ENCODE measurements at places on chromosomes 11 and 22.

DNA sequence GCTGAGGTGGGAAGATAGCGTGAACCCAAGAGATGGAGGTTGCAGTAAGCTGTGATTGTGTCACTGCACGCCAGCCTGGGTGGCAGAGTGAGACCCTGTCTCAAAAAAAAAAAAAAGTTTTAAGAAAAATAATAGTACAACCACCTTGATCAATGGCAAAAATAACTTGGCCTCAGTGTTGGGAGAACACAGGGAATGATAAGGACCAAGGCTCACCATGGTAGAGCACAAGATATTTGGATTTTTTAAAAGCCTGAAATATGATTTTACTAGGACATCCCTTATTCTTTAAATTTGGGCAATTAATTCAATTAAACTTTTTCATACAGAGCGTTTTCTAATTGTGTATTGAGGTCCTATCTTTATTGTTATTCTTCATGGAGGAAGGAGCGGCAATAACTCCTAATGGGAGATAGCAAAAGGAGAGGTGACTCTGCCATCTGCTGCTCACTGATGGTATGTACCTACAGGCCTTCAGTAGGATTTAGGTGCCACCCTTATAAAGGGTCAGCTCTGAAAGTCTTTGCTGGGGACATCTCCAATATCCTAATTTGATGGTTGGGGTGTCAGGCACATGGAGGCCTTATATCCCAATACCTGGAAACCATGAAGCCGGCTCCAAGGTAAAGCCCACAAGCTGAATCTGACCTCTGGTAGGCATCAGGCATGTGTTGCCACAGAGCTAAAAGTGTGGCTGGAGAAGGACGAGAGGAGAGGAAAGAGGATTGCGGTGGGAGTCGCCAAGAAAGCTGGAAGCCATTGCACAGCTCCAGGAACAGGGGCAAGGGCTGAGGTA is 21.9 kb upstream of the POLD3 start:
- no peak for DNase-seq

DNA sequence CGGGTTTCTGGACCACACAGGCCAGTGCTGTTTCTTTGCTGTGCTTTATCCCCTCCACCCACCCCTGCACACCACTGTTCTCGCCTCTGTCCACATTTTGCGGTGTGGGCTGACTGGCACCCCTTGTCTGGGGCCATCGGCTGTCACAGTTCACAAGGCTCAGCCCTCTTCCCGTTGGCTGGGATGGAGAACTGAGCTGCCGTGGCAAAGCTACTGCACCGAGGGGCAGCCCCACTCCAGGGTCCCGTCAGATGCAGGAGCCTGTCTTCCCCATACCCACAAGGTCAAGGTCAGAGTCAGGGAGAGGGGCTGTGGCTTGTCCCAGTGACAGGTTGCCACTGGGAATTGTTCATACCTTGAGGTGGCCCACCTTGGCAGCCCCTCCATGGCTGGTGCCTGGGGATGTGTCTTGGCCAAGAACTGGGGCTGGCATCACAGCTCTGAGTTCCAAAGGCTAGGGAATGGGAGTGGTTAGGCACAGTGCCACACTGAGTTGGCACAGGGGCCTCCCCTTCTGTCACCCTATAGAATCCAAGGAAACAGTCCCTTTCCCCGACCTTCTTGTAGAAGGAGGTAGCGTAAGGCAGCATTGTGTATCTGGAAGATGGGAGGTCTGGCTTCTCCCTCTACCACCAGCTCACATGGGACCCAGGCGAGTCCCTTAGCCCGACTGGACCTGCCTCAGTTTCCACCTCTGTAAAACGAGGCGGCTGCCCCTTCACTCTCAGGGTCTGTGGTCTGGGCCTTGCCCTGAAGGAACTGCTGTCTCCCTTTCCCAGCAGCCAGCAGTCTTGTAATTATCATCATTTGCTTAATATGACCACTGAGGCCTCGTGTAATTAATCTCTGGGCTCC is 3.4 kb downstream of the GRK2 start:
- peak; percentile 45 for DNase-seq

- no peak for DNase-seq
These were observed 35.8 kb upstream of the HSD17B12 start for GRCh38 chr11:43644621-43645299.

- DNase-seq = no peak
These were observed 7.4 kb upstream of the RCE1 start for GRCh38 chr11:66835768-66836405.

- DNase-seq = peak; percentile 73
These were observed 35.3 kb downstream of the BCR start for GRCh38 chr22:23215294-23216241.

- no peak for DNase-seq
These were observed 20.9 kb downstream of the DKK3 start for GRCh38 chr11:11987503-11988022.

DNA sequence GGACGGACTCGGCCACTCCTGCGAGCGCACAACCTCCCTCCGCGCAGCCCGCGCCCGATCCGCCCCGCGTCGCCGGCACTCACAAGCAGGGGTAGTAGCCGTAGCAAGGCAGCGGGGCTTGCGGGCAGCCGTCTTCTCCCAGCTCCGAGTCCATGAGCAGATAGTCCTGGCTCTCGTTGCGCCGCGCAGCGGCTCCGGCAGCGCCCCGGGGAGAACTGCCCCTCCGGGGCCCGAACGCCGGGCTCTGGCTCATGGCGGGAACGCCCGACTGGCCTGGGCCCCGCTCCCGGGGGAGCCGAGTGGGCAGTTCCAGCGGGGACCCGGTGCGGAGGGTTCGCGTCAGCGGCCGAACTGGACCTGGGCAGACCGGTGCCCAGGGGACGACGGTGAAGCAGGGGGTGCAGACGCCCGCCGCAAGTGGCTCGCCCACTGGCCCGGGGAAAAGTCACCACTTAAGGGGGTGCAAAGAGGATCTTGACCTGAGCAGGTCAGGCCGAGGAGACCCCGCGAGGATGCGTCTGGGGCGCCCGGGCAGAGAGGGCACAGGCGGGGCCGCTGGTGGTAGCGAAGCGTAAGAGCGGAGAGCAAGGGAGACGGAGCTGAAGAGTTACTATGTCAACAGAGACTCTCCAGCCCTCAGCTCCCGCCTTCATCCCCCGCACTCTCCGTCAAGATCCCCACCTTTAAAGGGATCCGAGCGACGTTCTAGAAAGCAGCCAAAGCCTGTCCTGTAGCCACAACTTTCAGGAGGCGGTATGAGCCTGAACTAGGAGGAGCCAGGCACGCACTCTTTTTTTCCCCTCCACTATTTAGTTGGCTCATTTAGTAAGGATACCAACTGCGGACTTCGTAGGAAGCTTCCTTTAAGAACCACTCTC is at the start of gene TRPC6:
Gene TRPC6 (minus strand): TSS at position 757 of the 878 bp plus-strand sequence. CDS start 504 bp downstream, at position 253.
- no peak for DNase-seq

DNA sequence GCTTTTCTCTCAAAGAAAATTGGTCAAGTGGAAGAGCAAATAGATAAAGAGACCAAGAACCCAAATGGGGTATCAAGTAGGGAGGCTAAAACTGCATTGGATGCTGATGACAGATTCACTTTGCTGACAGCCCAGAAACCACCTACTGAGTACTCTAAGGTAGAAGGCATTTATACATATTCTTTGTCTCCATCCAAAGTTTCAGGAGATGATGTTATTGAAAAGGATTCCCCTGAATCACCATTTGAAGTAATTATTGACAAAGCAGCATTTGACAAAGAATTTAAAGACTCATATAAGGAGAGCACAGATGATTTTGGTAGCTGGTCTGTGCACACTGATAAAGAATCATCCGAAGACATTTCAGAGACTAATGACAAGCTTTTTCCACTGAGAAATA is 37.7 kb downstream of the RTN3 start:
- no peak for DNase-seq

GRCh38 chr11:64705501-64705900 is 17.5 kb downstream of the NRXN2 start:
- DNase-seq = no peak

- no peak for DNase-seq
These were observed 1.0 kb downstream of the MS4A4A start for GRCh38 chr11:60281485-60281884.

DNA sequence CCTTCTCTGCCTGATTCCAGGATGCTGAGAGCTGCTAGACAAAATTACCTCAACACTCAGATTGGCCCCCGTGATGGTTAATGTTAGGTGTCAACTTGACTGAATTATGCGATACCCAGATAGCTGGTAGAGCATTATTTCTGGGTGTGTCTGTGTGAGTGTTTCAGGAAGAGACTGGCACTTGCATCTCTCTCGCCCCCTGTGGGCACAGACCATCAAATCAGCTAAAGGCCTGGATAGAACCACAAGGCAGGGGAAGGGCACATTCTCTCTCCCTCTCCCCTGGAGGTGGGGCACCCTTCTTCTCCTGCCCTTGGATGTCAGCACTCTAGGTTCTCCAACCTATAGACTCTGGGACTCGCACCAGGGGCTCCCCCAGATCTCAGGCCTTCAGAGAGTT is 79.7 kb downstream of the KIRREL3 start:
- no peak for DNase-seq

DNA sequence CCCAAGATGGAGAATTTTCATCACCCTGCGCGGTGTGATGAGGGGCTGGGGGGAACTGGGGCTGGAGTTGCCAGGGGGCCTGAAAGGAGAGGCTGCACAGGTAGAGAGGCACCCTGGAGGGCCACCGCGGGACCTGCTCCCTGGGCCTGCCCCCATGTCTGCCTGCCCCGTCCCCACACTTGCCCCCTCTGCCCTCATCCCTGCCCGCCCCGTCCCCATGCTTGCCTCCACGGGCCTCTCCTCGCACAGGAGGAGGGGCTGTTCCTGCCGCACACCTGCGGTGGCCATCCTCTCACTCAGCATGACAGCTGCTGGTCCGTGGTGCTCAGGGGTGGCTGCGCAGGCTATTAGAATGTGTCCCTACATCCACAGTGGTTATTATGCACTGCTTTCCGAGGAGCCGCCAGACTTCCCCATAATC is 43.5 kb downstream of the LINC01488 start:
- DNase-seq = no peak

GRCh38 chr11:32396331-32396730 is 39.0 kb downstream of the WT1 start:
- DNase-seq = no peak

DNA sequence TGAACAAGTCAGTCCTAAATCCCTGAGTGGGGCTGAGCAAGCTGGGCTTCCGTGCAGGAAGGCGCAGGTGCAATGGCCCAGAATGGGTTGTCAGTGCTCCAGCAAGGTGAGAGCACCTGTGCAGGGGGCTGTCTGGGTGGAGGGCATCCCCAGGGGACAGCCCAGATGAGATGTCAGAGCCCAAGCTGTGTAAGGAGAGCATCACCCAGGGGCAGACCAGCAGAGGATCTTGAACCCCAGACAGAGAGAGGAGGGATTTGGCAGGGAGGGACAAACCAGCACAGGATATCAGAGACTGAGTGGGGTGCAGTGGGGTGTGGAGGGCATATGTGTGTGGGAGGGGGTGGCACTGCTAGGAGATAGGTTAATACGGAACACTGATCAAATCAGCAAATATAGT is 114.9 kb upstream of the TMEM45B start:
- no peak for DNase-seq

- peak; percentile 29 for DNase-seq
These were observed 16.4 kb upstream of the MRGPRX2 start for GRCh38 chr11:19076744-19077589.

- peak; percentile 33 for DNase-seq
These were observed 7.6 kb downstream of the VPS26B start for GRCh38 chr11:134231958-134232659.

GRCh38 chr22:17366830-17367229 is 2.4 kb upstream of the CECR2 start:
- no peak for DNase-seq

DNA sequence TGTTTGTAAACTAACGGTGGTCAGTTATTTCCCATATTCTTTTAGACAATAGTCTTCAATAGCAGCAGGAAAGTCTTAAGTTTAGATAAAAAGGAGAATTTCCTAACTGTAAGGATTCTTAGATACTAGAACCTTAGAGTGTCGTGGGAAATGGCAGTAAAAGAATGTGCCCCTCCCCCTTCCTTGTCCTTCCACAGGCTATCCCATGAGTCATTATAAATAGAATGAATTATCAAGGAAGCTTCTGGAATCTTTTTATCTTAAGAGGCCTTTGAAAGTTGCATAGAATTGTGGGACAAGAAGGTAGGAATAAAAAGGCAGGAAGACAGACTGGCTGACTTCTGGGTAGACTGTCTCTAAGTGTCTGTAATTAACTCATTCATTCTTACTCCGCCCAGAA is 165.2 kb upstream of the TBCEL start:
- DNase-seq = no peak

DNA sequence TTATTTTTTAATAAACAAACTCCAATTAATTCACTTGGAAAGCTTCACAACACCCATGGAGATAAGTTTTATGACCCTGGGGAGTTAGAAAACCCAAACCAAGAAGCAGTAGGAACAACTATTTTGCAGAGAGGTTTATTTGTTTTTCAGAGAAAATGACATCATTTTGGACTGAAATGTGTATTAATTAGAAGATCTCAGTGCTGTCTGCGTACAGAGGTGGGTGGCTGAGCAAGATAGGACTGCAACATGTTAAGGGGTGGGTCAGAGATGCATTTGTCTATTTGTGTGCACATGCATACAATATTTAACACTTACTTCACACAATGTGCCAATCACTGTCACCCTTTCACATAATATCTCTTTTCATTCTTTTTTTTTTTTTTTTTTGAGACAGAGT is 1.1 kb downstream of the SCGB1A1 start:
- DNase-seq = no peak

- DNase-seq = no peak
These were observed 93.8 kb upstream of the ARHGAP42 start for GRCh38 chr11:100593291-100593690.

DNA sequence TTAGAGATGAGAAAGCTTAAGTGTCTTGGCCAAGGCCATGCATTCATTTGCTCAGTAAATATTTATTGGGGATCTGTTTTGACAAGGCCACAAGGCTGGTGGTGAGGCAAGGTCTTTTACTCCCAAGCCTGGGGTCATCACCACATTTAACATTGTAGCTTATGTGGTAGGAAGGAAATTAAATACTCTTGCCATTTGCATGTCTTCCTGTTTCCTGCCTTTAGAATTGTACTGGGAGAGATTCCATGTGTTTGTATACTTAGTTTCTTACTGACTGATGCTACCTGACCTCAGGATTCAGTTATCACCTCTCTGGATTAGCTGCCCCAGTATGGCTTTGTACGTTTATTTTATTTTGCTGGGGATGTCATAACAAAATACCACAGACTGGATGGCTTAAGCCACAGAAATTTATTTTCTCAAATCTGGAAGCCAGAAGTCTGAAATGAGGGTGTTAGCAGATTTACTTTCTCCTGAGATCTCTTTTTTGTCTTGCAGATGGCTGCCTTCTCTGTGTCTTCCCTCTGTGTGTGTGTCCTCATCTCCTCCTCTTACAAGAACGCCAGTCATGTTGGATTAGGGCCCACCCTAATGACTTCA is 44.8 kb downstream of the SPECC1L start:
- DNase-seq = no peak

All from KG1 (cell line).